T-cell (primary cell): ENCODE measurements at places on chromosomes 12 and 14.

DNA sequence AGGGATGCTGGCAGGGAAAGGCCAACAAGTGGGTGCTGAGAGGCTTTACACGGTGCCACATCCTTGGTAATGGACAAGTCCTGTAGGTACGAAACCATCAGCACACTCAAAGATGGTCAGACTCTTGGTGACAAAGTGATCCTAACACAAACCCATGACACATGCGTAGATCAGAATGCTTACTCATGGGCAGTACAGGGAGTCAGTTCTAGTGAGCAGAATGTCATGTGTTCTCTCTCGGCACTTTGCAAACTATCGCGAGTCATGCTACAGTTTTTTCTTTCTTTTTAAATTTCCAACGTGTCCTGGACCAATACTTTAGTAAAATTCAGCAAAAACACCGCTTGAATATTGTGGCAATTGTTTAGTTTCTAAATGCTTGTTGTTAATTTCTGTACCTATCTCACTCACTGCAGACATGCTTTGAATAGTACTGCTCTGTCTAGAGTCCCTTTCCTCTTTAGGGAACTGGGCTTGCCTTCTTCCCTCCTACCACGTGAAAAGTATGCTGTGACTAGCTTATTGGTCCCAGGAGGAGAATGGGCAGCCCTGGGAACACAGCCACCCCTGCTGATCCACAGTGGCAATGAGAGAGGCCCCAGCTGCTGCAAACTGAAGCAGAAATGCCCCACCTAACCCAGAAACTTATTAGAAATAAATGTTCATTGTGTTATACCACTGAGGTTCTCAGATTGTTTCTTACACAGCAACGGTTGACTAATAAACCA lies 62.4 kb downstream of the UBR7 start:
- no peak for DNase-seq

GRCh38 chr14:105162669-105162979 lies 6.0 kb downstream of the JAG2 start:
- DNase-seq: no peak

- DNase-seq: no peak
Observed at GRCh38 chr12:92445253-92446082, 257.3 kb upstream of the PLEKHG7 start.

DNA sequence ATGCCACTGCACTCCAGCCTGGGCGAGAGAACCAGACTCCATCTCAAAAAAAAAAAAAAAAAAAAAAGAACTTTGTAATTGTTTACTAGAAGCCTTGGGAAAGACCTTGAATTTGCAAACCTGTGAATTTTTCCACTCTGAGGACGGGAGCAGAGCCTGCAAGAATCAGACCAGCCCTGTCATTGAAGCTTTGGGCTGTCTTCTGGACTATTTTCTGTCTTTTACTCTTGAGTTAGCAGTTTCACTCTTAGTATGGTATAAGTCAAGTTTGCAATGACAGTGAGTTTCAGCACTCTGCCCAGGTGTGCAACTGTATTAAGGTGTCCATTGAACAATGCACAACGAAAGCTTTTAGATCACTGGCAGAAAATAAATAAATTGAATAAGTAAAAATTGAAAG lies 81.4 kb upstream of the KRAS start:
- DNase-seq: no peak

DNA sequence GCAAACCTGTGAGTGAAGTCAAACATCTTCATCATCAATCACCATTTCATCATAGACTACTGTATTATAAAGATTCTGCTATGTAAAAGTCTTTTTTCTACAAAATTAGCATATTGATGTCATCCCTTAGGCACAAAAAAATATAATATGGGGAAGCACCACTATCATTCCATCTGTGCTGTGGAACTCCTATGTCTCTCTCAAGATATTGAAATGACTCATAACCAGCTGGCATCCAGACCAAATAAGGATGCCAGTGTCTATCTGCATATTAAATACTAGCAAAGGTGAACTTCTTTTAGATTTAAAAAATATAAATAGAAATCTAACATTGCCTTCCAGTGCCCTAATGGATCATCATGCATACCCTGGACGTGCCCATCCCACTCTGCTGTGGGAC lies 17.9 kb upstream of the DCAF5 start:
- DNase-seq: no peak

DNA sequence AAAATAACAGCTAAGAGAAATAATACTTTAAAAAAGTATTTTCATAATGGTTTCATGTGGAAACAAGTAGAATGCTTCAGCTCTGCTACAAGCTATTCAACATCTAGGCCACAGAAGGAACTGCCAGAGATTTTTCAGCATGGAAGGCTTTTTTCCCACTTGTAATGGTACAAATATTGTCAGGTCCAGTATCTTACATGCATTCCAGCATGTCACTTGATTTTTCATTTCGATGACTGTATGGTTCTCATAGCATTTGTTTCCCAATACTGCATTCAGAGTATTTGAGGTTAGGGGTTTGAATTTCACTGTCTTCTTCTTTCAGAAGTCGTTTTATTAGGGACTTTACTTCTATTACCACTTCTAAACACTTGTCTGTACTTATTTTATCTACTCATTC lies 1701.5 kb upstream of the FLRT2 start:
- DNase-seq: no peak

GRCh38 chr12:89706986-89707702 lies 1.5 kb downstream of the ATP2B1 start:
- no peak for DNase-seq

DNA sequence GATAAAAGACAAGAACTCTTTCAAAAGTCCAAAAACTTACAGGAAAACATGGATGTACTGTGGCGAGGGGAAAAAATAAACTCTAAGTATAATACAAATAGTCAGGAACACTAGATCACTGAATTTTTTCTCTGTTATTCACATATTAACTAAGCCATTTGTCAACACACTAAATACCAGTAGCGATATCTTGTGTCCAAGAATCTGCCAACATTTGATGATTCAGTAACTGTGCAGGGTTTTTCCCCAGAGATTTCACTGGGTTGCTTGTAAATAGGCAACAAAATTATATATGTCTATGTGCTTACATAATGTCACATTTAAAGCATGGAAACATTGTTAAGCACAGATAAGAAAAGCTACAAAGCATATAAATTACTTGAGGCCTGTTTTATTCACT lies 205.9 kb downstream of the KIF21A start:
- no peak for DNase-seq

GRCh38 chr12:76813265-76813664 lies 49.4 kb downstream of the ZDHHC17 start:
- no peak for DNase-seq

DNA sequence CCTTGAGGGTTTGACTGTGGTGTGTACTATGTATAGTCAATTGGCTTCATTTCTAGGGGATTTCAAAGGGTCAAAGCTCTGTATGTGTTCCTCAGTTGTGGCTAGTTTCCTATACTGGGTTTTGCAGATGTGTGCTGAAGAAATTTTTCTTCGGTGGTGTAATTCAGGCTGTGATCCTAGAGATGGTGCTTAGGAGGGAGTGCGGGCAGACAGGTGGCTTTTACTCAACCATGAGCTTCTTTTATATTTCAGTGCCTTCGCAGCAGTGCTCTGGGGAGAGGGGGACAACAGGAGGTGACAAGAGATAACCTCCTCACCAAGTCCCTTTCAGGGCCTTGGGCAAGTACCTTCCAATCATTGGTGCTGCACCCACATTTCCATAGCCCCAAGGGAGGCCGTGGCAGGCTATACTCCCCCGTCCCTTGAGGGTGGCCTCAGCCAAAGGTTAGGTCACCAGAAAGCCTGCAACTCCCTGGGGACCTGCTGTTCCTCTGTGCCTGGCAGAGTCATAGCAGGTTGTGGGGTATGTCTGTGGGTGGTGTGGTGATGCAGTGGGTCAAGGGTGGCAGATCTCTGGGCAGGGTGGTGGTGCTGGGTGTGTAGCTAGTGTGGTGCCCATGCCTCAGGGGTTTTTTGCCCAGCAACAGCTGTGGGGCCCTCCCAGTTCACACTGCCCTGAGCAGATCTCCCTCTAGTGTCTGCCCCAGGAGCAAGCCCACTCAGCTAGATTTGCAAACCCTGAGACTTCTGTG lies 37.0 kb upstream of the TMX1 start:
- DNase-seq: no peak

DNA sequence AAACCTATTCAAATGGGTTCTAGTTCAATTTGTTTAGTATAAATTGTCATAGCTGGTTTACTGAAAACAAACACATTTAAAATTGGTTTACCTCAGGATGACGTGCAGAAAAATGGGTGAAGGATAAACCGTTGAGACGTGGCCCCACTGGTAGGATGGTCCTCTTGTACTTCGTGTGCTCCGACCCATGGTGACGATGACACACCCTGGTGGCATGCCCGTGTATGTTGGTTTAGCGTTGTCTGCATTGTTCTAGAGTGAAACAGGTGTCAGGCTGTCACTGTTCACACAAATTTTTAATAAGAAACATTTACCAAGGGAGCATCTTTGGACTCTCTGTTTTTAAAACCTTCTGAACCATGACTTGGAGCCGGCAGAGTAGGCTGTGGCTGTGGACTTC lies 8.3 kb downstream of the CALM1 start:
- no peak for DNase-seq
